ENCODE measurements at places on chromosomes 6 and 20.

GRCh38 chr6:159828074-159828473, 28.0 kb downstream of the PNLDC1 start:
- DNase-seq = no peak

GRCh38 chr20:14848806-14849205, 511.4 kb upstream of the FLRT3 start:
- DNase-seq = no peak

DNA sequence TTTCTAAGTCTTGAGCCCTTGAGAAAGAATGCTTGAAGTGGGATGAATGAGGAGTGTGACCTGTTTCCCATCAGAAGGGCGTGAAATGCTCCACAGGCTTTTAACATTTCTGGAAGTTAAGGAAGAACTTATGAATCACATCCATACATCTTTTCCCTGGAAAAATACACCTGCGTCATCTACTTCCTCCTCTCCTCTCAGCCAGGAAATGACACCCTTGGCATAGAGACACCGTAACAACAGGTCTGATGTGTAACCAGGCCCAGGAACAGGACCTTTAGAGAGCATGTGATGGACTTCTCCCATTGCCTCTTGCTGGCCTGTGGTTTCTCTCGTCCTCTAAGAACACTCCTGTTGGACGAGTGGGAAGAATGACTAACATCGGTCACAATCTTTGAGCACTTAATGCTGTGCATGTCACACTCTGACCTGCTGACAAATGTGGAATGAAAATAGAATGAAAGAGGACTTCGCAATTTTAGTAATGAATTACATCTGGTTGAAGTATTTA, 28.5 kb upstream of the CITED2 start:
- DNase-seq = no peak

DNA sequence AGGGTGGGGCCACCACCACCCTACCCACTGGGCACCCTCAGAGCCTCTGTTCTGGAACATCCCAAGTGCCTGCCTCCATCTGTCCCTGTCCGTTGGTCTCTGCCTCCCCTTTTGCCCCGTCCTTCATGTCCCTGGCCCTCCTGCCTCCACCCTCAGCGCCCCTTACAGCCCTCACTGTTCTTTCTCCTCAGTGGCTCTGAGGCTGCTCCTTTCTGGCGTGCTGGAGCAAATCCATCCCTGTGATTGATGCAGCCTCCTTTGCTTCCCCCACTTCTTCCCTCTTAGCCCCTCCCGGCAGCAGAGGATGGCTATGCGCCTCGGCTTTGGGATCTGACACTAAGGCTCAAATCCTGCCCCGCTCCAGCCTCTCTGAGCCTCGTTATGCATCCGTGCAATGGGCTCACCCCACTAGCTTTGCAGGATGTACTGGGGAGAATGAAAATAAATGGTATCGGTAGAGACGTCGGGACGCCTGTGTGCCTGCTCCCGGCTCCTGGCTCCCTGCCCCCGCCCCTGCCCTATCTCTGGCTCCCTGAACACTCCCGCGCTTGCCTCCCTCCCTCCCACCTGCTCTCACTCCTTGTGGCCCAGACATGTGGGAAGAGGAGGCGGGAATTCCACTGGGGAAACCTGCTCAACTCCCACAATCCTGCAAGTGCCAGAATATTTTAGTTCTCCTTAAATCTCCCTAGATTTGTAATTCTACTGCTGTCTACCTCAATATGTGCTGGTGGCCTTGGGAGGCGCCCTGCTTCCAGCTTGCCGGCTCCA, 13.1 kb downstream of the VSTM2L start:
- DNase-seq = no peak

DNA sequence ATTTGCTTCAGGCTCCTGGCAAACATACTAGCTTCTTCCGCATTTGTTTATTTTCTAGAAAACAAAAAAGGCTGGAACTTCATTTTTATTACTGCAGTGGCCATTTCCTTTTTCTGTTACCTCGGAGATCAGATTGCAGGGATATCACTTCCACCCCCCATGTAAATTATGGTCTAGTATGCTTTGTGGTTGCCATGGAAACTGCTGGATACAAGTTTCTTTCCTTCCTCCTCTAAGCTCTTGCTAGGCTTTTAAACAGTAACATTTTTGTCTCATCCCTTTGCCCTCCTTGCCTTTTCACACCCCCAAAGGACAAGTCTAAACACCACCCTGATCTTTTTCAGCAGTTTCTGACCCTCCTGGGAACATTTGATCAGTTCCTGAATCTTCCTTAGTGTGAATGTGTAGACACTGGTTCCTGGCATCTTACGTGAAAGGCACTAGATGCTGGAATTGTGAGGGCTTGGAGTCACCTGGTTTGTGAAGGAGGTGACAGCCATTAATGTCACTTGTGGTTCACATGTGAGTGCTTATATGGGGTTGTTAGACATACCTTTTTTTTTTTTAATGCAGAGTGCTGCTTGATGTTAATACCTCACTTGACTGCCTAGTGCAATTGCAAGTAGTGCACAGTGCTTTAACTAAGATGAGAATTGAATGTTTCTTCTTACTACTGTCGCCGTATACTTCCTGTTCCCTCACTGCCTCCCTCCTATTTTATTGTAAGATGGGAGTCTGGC, 181.6 kb downstream of the JARID2 start:
- DNase-seq = no peak

DNA sequence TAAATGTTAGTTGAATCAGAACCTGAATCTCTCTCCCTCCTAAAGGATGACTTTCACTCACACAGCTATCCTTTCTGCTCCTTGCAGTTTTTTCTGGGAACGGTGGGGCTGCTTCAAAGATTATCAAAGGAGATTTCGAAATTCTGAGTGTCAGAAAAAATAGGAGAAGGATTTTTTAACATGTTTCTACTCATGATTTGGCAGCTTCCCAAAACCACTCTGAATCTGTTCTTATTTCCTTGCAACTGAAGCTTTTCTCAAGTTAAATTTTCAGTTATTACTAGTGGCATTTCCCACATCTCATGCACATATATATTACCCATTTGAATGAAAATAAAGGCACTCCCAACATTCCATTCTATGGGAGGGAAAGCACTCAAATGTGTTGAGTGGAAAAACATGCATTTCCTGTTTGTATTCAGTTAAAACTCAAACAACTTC, 123.6 kb downstream of the LCA5 start:
- DNase-seq = no peak

DNA sequence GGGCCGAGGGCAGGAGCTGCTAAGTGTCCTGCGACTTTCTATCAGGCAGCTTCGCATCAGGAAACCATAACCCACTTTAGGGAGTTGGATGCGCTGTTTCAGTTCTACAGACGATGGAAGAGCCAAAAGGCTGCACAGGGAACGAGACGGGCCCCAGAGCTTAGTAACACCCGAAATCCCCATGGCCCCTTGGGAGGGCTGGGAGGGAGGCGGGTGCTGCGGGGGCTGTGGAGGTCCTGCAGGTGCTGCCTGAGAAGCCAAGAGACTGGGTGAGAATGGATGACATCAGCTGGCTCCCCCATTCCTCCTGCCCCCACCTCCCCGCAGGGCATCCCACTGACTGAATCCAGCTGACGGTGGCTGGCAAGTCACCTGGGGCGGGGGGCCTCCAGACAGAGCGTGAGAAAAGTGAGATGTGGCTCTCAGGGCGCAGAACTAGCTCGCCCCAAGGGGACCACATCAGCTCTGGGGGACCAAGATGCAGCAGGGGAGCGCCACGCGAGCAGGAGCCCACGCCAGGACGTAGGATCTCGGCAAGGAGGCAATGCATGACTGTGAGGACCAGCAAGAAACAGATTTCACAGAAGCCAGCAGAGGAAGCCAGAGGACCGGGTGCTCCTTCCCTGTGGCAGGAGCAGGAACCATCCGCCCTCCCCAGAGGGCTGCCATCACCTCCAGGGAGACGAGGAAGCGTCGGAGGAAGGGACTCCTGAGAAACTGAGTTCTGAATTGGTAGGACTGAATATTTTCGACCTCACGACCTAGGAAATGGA, 36.8 kb downstream of the PNLDC1 start:
- DNase-seq = no peak

DNA sequence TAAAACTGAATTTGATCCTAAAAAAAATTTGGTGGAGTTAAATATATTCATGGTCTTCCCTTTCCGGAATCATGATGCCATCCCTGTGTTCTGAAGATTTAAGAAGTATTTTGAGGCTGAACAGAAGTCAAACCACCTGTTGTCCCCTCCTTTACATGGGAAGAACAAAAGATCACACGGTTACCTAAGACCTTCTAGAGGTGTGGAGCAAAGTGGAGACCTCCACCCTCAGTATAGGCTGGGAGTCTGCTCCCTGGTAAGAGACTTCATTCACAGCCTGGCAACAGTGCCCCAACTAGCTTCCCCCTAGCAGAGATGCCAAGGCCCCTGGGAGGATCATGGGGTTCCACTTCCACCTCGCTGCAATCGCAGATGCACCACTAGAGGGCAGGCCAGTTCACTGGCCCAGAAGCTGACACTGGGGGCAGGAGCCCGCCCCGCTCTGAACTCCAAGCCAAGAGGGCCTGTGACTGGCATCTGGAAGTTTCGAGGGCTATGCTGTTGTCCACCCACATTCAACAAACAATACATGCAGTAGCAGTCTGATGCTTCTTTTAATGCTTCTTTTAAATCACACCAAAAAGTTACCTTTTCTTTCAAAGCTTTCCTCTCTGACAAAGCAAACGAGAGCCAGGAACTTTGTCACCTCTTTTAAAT, 19.5 kb upstream of the UBE2J1 start:
- peak; percentile 64 for DNase-seq

DNA sequence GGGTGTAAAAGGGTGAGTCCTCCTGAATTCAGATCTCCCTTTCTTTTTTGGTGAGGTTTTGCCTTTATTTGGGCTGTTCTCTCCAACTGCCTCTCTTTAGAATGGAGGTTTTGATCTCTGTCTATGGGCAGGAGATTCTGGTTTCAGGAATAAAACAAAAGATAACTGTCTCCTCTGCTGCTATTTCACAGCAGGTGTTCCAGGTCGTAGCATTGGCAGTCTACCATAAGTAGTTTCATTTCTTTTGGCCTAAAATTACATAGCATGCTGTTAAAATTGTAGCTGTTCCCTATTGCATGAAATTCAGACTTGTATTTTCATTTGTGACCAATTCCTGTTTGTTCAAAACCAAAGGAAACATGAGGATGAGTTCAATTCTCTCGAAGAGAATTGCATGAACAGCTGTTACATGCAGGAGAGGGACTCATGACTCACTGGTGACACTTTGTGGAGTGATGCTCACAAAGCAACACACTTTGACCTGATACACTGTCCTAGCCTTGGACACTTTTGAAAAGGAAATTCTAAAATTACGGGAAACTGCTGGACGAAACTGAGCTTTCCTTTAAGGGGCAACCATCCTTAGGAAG, 76.8 kb upstream of the SIRPG start:
- no peak for DNase-seq

DNA sequence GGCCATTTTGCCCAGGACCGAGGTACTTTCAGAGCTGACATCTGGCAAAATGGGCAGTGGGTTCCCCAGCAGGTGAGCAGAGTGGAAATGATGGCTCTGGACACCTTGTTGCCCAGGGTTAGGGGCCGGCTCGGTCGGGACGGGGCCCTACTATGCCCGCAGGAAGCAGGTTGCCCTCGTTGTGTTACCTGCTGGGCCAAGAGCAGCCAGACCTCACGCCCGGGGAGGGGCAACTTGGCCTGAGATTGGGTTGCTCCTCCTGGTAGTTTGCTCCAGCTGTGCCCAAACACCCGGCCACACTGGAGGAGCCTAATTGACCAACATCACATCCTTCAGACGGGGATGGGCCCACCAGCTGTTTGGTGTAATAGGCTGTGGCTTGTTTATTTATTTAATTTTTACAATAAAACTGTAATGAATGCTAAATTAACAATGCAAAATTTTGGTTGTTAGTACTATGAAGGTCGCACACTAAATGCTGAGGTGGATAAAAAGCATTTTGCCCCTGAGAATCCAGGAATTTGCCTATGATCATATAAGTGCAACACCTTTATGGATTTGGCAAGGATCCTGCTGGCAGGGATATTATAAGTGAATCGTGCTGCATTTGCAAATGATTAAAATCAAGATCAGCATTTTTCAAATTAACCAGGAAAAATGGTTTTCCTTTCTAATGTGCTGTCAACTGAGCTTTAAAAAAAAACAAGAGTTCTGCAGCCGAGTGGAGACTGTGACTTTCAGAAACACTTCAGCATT, 26.6 kb upstream of the PCMTD2 start:
- DNase-seq = no peak

- DNase-seq = no peak
Observed at GRCh38 chr6:106643061-106643460, 13.7 kb downstream of the QRSL1 start.

- no peak for DNase-seq
Observed at GRCh38 chr6:14088600-14089192, 28.9 kb upstream of the CD83 start.

- no peak for DNase-seq
Observed at GRCh38 chr20:13947719-13948118, 42.7 kb downstream of the SEL1L2 start.

DNA sequence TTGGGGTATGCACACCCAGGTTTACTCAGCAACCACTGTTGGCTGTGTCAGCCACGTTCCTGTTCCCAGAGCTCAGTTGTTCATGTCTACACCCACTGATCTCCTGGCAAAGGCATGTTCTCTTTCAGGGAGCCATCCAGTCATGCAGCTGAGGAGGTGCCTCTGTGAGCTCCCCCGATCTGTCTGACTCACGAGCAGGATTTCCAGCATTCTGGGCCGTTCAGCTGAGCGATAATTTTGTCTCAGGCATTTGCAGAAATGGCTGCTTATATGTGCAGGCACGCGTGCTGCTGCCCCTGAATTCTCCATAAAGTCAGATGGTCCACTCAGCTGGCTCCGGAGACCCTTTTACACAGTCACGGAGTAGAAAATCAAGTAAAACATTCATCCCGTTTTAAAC, 78.4 kb upstream of the IYD start:
- DNase-seq = no peak

GRCh38 chr6:100342830-100343229, 121.9 kb downstream of the SIM1 start:
- DNase-seq = no peak

DNA sequence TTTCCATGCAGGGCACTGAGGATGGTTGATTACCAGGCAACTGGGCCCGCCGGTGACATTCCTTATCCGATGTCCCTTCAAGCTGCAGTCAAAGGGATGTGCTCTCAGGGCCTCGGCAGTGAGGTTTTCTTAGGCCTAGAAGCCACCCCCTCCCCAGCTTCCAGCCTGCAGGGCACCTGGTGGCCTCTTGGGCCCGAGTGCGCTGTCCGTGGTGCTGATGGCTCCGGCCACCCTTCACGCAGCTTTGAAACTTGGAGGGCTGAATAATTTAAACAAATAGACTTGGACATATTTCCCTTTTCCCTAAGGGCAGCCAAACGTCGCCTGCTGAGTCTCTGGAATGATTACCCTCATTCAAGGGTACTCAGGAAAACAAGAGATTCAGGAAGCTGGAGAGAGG, 8.9 kb upstream of the MLN start:
- no peak for DNase-seq

- DNase-seq = no peak
Observed at GRCh38 chr6:26197933-26198721, 110.9 kb downstream of the HFE start.

- no peak for DNase-seq
Observed at GRCh38 chr6:151389618-151390275, 1.6 kb downstream of the ZBTB2 start.

- no peak for DNase-seq
Observed at GRCh38 chr6:89853068-89853467, 23.4 kb downstream of the CASP8AP2 start.
